ENCODE measurements at places on chromosomes 2 and 18.

- no peak for DNase-seq
These were observed 224.2 kb downstream of the RBM43 start for GRCh38 chr2:151037434-151037833.

DNA sequence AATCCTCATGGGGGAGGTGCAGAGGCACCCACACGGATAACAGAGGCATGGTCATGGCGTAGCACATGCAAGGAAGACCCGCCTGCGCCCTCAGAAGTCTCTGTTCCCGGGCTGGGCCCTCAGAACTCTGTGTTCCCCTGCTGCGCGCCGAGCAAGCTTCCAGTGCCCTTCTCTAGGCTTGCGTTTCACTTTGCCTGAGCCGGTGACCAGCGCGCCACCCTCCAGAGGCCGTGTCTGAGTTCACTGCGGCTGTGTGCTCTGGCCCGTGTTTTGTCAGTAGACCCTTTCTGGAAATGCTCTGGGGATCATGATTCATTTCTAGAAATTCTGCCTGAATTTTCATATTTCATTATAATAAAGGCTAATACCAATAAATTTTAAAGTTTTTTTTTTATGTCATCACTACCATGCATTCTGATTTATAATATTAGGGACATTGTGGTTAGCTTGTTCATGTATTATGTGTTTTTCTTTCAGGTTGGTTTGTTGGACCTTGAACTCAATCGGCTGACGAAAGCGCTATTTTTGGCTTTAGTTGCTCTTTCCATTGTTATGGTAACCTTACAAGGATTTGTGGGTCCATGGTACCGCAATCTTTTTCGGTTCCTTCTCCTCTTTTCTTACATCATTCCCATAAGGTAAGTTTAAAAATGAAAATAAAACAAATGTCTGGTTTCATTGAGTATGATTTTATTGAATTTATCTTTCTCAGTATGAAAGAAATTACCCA is 142.7 kb upstream of the NFATC1 start:
- DNase-seq, result no peak

- DNase-seq, result no peak
These were observed 15.2 kb downstream of the CDKL4 start for GRCh38 chr2:39228413-39229209.

- peak; percentile 30 for DNase-seq
These were observed 492.0 kb downstream of the TNS1 start for GRCh38 chr2:217510771-217511291.

DNA sequence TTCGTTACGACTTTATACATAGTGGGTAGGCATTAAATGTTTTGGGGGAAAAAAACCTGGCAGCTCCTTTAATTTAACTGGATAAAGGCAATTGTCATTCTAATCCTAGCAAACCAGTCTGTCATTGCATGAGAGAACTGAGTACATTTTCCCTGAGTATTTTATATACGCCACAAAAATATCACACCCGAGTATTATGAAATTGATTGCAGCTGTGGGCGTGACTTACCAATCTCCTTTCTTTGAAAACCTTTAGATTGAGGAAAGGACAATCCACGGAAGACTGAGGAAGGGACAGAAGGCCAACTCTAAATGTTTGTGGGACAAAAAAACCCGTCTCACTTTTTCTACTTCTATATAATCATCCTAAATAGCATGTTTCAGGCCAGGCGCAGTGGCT is 9.0 kb downstream of the TM4SF20 start:
- DNase-seq, result no peak

- no peak for DNase-seq
These were observed 143.2 kb upstream of the TWIST2 start for GRCh38 chr2:238704471-238705225.

- DNase-seq, result no peak
These were observed 532.1 kb downstream of the SOX11 start for GRCh38 chr2:6224267-6224666.

- no peak for DNase-seq
These were observed 1.1 kb downstream of the LRATD1 start for GRCh38 chr2:14633461-14634181.

GRCh38 chr2:28652217-28652616 is 99.4 kb upstream of the PPP1CB start:
- no peak for DNase-seq

GRCh38 chr2:155815851-155816250 is 516.7 kb downstream of the NR4A2 start:
- peak; percentile 17 for DNase-seq

DNA sequence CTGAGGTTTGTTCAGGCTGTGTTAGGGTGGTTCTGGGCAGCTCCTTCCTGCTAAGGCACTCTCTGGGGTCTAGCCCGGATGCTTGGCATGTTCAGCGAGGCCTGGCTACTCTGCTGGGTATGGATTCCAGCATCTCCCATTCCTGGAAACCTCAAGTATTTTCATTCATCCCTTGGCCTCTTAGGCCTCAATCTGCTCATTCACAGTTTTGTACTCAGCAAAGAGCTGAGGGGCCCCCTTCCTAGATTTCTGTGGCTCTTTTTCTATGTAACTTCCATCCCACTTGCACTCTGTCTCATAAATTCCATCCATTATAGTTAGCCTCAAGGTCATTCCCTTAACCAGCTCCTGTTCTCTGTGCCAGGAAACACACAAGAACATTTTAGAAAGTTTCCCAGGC is 798.8 kb upstream of the HS6ST1 start:
- DNase-seq, result no peak

DNA sequence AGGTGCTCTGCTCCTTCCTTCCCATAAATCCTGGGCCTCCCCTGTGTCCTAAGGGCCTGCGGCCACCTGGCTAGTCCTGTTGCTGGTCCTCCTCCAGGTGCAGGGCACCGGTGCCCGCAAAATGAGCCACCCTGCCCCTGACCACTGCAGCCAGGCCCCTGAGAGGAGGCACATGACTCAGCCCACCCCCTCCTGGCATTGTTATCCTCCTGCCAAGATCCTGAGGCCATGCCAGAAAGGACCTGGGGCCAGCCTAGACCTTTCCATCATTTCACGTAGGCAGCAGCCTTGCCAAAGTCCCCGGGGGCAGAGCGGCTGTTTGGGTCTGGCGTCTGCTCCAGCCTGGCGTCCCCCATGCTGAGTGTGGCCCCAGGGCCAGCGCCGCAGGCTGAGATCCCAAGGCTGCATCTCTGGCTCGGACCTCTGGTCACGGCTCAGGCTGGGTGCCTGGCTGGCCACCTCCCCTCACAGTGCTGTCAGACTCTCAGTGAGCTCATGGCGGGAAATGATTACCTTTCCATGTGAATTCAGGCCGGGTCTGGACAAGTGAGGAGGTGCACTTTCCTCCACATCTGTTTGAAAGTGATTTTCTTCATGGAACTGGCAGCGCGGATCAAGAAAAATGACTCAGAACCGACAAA is 81.0 kb downstream of the NDUFA10 start:
- no peak for DNase-seq

- DNase-seq, result no peak
These were observed 9.5 kb downstream of the DGKD start for GRCh38 chr2:233363744-233364235.

GRCh38 chr2:10223932-10224720 is 78.6 kb upstream of the HPCAL1 start:
- DNase-seq, result no peak

GRCh38 chr18:37452015-37452414 is 113.6 kb downstream of the CELF4 start:
- no peak for DNase-seq

- no peak for DNase-seq
These were observed 82.2 kb upstream of the GPC1 start for GRCh38 chr2:240353086-240353798.

GRCh38 chr18:36185901-36186460 is 1.3 kb upstream of the MOCOS start:
- no peak for DNase-seq

- no peak for DNase-seq
These were observed 959.6 kb upstream of the SOX11 start for GRCh38 chr2:4732560-4732959.

- DNase-seq, result no peak
These were observed 219.8 kb downstream of the DPP10 start for GRCh38 chr2:114661971-114662939.

GRCh38 chr2:36059691-36060090 is 295.9 kb upstream of the CRIM1 start:
- no peak for DNase-seq

DNA sequence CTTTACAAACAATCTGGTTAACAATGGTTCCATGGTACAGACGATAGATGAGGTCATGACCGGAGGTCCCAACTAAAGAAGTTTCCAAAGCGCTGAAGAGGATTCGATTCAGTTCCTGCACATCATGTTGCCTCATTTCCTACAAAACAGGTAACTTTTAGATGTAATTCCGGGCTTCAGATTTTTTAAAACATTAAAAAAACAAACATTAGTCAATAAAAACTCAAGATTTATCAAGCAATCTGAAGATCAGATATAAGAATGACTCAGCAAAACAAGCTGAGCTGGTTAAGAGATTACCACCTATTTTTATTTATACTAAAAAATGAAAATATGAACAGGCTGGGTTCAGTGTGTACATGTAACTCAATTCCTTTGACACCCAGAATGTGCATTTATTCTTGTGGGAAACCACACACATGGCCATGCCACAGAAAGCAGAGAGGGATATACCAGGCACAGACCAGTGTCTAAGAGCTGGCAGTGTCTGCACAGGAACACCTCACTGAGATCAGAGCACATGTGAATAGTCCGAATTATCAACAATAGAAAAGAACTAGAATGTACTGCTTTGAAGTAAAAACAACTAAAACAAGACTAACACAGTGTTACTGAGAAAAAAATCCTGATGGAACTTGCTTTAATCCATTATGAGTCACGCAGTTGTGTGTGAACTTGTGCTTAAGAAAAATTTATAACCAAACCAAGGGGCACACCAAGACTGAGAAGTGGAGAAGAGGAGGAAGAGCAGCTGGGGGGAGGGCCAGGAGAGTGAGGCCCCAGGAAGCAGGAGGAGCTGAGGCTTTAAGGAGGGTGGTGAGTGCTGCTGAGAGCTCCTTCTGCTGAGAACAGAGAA is 9.5 kb downstream of the USP40 start:
- DNase-seq, result no peak

GRCh38 chr2:74576863-74577229 is 22.3 kb downstream of the DOK1 start:
- DNase-seq, result no peak

GRCh38 chr2:136767030-136767429 is 1.7 kb downstream of the THSD7B start:
- no peak for DNase-seq

DNA sequence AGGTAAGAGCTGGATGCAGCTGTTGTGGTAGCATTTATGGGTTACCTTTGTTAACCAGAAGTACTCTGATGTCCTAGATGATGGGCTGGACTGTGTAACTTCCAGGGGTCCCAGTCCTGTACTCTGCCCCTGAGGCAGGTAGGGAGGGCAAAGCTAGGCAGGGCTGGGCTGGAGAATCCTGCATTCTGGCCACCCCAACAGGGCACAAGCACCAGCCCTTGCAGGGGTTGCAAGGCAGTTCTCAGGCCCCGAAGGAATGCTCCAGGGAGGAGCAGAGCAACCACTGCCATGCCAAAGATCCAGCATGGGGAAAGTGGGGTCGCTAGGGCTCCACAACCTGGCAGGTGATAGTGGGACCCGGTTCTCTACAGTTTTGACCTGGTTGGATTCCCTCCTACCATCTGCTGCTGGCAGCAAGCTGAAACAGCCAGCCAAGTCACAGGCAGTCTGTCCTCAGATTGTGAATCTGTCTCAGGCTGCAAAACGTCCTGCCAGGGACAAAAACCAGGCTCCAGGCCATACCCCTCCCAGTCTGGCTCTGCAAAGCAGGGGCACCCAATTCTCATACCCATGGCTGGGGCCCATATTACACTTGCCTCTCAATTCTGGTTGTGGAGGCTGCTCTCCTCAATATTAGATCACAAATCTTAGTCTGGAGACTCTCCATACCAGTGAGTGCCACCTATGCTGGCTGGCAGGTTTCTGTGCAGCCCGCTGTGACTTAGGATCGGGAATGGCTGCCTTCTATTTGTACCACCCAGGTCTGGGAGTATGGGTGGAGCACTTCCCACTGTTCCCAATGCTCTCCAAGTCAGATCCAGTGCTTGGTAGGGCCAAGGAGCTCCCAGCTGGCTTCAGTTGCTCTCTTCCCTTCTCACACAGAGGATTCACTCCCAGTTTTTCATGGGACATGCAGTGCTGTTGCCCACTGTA is 61.1 kb downstream of the SMCHD1 start:
- DNase-seq, result peak; percentile 89

- DNase-seq, result no peak
These were observed 206.8 kb upstream of the FOSL2 start for GRCh38 chr2:28185891-28186290.

DNA sequence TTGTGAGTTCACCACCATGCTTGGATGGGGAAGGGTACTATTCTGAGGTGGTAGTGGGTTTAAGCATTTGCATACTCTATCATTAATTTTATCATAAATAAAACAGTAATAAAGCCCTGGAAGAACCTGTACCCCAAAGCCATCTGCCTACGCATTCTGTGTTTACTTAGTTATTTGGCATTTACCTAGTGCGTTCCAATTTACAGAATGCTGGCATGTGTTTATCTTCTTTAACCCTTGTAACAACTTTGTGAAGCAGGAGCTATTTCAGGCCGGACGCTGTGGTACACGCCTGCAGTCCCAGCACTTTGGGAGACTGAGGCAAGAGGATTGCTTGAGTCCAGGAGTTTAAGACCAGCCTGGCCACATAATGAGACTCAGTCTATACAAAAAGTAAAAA is 17.8 kb upstream of the ODC1 start:
- no peak for DNase-seq

GRCh38 chr2:193796847-193797246 is 1602.1 kb upstream of the TMEFF2 start:
- DNase-seq, result no peak
